Putamen (tissue), 1 donor: ENCODE measurements at places on chromosomes 6 and 20.

DNA sequence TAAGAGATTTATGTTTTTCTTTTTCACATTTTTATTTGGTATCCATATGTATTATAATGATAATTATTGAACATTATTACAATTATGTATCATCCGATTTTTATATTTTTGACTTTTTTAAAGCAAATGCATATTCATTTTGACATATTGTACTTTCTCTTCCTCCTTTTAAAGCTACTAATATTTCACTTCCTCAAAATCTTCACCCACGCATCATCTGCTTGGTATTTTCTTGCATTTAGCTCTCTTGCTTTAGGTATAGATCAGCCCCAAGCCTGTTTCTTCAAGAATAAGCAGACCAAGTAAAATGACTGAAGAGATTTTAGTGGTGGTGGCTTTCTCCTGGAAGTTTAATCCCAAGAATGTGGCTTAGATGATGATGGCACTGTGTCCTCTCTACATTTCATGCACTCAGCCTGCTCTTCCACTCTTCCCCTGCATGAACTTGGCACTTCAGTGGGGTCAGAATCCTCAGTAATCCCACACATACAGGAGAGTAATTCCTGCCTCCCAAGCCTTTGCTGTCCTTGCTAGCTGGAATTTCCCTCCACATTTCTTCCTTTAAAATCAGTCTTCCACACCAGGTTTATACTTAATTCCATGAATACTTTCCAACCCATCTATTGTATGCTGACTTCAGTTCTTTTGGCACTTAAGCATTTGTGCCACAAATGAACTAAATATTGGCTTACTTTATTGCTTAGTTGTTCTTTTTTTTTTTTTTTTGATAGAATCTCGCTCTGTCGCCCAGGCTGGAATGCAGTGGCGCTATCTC is 8.2 kb downstream of the NCOA7 start:
- DNase-seq, result no peak

- DNase-seq, result no peak
Observed at GRCh38 chr6:53290537-53291510, 57.9 kb downstream of the ELOVL5 start.

GRCh38 chr6:30643656-30644055 is 3.3 kb upstream of the C6orf136 start:
- DNase-seq, result no peak

DNA sequence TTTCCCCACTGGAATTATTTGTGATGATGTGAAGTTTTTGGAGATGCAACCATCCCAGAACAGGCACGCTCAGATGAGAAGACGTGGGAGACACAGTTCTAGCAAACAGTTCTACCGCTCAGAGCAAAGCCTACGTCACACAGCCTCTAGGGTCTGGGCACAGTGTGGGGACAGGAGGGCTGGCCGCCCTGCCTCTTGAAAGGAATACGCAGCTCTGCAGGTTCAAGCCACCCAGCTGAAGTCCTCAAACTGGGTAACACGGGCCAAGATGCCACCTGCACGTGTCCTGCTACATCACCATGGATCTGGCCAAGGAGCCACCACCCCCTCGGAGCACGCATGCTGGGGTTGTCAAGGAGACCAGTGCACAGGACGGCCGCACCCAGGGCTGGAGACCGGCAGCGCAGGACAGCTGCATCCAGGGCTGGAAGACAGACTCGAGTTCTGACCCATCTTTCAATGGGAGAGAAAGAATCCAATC is 75.0 kb downstream of the NOL4L start:
- no peak for DNase-seq

- DNase-seq, result no peak
Observed at GRCh38 chr20:49268600-49269365, 9.1 kb downstream of the ZNFX1 start.

GRCh38 chr20:24961384-24962181 is 12.5 kb downstream of the CST7 start:
- DNase-seq, result no peak

- no peak for DNase-seq
Observed at GRCh38 chr6:25534942-25535631, 116.9 kb upstream of the SCGN start.

DNA sequence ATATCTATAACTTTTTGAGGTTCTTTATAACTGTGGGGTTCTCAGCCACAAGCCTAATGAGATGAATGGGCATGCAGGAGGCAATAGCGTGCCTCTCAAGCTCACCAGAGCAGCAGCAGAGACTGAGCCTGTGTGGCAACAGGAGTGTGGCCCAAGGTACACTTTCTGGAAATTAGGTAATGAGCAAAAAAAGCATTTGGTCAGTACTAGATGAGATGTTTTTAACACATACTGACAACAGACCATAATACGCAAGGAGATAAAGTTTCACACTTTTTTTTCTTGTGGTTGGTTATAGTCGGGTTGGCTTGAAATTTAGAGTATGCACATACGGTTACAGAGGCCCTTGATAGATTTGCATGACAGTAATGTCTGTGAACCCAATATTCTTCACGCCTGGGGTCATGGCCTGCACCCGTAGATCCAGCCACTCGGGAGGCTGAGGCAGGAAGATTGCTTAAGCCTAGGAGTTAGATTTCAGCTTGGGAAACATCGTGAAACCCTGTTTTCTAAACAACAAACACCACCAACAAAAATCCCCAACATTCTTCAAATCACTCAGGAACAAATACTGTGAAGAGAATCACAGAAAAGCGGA is 300.1 kb downstream of the GMDS start:
- no peak for DNase-seq
